ENCODE measurements at places on chromosomes 11 and 22.

GRCh38 chr11:63682066-63683021 is 1.0 kb downstream of the RTN3 start:
- peak; percentile 43 for DNase-seq

DNA sequence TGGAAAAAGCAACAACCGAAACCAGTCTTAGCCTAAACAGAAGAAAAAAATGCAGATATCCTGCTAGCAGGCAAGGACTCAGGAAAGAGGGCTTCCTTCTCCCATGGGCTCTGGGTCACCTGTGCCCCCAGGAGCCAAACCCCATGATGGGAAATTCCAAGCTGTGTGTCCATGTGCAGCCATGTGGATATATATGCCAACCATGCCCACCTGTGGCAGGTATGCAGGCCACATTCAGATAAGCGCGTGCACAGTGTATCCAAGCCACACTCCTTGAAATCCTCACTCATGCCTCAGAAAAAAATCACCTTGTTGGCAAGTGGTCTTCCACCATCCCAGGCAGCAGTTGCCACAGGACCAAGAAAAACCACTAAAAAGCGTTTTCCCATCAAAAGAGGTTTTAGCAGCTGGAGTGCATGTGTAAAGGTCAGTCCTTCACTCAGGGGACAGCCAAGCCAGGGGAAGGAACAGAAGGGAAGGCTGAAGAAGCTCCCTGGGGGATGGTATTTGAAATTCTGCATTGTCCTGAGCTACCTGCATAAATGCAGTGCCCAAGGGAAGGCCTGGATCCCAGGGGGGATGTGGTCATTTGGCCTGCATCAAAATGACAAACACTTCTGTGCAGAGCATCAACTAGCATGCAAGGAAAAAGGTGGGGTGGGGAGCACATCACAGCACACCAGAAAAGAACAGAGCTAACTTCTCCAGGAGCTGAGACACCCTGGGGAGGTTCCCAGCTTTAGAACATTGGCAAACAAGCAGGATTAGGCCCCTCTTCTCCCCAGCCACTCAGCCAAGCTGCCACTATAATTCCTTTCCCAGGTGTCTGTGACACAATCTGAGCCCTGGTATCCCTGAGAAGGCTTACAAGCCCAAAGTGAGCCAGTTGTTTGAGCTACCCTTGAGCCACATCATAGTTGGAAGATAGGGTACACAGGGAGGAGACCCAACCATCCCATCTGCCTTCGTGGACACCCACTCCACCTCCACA is 76.2 kb downstream of the GALNT18 start:
- DNase-seq, result no peak

- no peak for DNase-seq
Observed at GRCh38 chr22:40309631-40310030, 36.7 kb upstream of the ADSL start.

- no peak for DNase-seq
Observed at GRCh38 chr22:50576806-50577696, 1.2 kb downstream of the CPT1B start.

GRCh38 chr11:104259121-104259610 is 95.2 kb upstream of the PDGFD start:
- no peak for DNase-seq

GRCh38 chr22:46673662-46674236 is 53.6 kb downstream of the GRAMD4 start:
- peak; percentile 39 for DNase-seq

- DNase-seq, result no peak
Observed at GRCh38 chr11:63872800-63873197, 33.9 kb downstream of the MARK2 start.

- DNase-seq, result peak; percentile 28
Observed at GRCh38 chr22:30195245-30196140, 51.1 kb downstream of the LIF start.

DNA sequence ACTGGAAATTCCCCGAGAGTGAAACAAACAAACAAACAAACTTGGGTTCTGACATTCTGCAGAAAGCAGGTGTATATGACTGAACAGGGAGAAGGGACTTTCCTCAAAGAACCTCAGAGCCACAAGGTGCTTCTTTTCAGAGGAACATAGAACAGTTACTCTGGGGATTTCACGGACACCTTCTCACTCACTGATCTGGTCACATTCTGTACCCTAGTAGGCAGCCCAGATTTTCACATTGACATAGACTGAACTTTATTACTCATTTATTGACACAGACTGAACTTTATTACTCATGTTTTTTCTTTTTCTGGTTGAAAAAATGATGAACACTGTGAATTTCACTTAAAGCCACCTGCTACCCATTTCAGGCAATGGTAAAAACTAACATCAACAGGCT is 263.0 kb downstream of the OPCML start:
- DNase-seq, result no peak

- DNase-seq, result no peak
Observed at GRCh38 chr11:79406376-79406775, 34.5 kb downstream of the TENM4 start.

DNA sequence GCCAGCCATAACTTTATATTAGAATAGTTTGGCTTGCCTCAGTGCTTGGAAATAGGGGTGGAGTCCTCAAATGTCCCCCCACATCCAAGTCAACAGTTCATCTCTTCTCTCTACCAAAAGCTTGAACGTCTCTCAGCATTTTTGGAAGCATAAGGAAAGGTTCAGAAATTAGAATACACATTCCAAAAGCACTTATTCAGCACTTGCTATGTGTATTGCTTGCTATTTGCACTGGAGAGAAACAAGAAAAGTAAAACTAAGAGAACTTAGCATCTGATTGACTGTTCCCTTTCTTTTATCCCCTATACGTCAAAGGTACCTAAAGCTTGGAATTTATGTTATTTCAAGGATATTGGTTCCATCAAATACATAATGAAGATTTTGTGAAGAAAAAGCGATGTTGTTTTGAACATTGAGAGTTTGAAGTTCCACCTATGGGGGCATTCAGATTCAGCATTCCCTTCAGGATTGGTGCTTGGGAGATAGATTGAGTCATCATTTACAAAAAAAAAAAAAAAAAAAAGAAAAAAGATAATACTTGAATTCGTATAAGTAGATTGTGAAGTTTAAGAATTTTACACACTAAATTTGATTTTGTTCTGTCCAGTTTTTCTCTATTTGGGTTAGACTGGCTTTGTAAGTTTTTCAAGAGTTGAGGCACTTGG is 1.3 kb downstream of the TBRG1 start:
- no peak for DNase-seq

GRCh38 chr11:29243616-29244015 is 773.2 kb downstream of the KCNA4 start:
- no peak for DNase-seq

- DNase-seq, result peak; percentile 92
Observed at GRCh38 chr11:86182976-86183584, 61.5 kb upstream of the EED start.

DNA sequence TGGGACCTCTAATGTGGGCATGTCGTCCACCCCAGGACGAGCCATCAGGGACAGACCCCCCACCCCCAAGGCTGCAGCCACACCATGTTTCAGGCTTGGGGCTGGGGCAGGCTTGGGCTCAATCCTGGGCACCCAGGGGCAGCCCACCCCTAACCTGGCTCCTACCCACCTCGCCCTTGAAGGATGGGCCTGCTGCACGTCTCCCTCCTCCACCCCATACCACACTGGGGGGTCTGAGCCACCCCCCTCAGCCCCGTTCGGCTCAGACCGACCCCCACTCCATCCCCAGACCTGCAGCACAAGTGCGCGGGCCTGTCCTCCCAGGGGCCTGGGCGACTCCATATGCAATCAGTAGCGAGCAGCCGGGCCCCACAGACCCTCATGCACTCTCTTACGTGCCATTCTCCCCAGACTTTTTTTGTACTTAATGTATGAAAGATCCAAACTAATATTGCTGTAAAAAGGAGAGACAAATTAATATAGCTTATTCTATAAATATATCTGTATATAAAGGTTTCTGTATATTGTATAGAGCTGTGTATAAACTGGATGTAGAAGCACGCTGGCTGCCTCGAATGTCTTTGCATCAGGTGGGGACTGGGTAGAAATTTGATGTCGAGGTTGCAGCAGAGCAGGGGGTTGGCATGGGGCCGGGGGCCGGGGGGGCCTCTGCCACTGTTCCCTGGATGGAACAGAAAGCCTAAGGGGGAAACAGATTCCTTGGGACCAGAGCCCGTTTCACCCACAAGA is 5.8 kb upstream of the MYRF start:
- no peak for DNase-seq

DNA sequence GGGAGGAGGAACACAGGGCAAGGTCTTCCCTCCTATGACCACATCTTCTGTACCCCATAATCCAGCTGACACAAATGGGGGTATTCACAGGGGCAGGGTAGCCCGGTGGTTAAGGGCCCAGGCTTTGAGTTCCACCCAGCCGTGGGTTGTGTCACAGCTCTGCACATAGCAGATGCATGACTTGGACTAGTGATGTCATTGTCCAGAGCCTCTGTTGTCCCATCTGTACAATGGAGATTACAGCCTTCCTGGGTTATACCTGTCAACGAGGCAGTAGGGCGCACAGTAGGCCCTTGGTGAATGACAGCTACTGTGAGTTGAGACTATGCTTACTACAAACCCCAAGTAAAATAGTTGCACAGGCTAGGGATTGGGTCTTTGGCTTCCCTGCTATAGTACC is 99.3 kb upstream of the CRYBB3 start:
- no peak for DNase-seq

DNA sequence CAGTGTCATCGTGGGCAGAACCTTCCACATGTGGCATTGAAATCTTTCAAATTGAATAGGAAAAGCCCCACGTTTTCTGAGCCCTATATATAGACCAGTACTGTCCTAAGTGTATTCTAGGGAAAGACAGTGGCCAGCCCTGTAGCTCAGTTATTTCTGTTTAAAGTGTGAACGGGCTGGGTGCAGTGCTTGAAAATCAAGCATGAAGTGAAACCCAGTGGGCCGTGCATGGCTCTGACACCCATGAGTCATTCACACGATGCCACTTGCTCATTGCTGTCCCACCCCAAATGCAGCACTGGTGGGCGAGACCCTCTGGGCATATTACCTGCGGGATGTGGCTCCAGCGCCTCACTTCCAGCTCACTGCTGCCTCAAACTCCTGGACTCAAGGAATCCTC is 29.8 kb upstream of the CCDC188 start:
- DNase-seq, result peak; percentile 39
